ENCODE measurements at places on chromosomes 1 and 21. TPM values are rescaled to one million over a fixed set of nuclear protein-coding genes. Genes with fewer than 3 reads are reported as not detected.

GRCh38 chr1:232322162-232322734 lies 307.7 kb downstream of the SIPA1L2 start:
- DNase-seq, result peak; percentile 74

GRCh38 chr1:101448018-101448417 lies 211.2 kb downstream of the S1PR1 start:
- DNase-seq, result no peak

GRCh38 chr1:106912131-106912530 lies 144.3 kb upstream of the PRMT6 start:
- DNase-seq, result no peak

- no peak for DNase-seq
These were observed 209.9 kb upstream of the CSF3R start for GRCh38 chr1:36692465-36693160.

- DNase-seq, result no peak
These were observed 18.7 kb upstream of the PPP1R8 start for GRCh38 chr1:27811741-27812500.

DNA sequence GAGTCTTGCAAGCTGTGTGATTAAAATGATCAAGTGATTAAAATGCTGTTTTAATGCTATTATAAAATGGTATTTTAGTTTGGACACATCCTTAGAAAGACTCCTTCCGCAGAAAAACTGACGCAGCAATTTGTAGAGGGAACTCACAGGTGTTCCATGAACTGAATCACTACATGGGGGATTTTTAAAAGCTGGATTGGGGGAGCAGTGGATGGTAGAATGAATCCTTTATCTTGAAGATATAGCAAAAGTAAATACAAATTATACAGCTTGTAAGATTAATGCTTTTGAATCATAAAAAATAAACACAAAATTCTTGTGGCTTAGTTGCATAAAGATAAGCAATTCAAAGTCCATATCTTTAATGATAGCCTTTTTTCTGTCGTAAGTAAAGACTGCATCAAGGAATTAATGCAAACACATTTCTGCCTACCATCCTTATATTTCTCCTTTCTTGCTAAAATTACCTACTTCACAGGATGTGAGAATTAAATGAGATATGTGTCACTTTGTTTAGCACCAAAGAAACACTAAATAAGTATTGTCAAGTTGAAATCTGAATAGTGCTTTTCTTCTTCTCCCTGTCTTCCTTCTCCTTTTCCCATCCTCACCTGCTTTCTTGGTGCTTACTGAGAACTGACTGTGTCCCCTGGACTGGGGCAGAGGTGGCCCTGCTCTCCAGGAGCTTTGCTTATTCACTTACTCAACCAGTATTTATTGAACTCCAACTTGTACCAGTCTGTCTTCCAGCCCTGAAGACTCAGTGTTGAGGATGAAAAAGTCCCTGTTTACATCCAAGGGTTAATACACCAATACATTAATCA lies 61.5 kb upstream of the F3 start:
- DNase-seq, result no peak

GRCh38 chr1:93815366-93816110 lies 63.5 kb downstream of the DNTTIP2 start:
- no peak for DNase-seq

DNA sequence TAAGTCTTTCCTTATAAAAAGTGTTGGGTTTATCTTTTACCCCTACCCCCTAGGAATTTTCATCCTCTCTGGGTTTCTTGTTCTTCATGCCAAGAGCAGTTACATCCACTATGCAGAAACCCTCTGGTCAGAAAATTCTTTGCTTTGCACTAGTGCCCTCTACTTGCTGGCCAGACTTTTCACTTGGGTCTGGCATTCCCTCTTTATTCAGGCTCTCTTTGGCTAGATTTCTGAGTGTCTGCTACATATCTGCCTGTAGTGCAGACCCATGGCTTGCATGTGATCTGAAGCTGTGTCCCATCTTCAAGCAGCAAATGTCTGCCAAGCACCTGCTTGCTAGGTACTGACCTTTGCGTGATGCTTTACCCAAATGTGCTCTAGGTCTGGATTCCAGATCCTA lies 237.0 kb downstream of the GPATCH2 start:
- no peak for DNase-seq

GRCh38 chr1:43636006-43636641 lies 13.8 kb upstream of the KDM4A start:
- no peak for DNase-seq

DNA sequence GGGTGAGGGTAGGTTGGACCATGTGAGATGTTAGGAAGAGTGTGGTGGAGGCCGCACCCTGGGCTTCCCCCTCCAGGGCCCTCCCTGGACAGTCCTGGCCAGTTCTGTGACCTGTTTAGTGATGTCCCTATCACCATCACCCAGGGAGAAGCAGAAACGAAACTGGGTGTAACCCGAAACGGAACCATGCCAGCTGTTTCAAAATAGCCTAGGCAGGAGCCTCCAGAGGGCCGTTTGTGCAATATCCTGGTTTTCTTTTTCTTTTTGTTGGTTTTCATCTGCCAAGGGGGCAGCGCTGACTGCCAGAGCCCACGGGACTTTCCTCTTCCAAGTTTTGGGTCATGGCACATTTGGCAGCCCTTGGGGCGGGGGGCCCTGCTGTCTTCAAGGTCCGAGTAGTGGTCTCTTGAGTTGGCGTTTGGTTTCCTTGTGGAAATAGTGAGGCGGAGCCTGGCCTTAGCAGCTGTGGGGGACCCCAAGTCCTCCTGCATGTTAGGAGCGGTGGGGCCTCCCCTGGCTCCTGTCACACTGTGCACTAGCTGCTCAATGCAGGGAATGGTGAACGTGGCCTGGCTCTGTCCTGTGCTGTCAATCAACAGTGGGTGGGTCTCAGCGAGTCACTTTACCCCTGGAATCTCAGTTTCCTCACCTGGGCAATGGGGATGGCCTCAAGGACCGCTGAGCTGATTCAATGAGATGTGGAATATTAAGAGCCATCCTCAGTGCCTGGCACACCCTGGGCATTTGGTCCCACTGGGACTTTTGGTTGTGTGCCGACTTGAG lies 90.7 kb downstream of the ARHGEF10L start:
- DNase-seq, result no peak

Gene CYP4A22
- total RNA-seq, result not detected

Gene TMEM52
- total RNA-seq, result 3.0 TPM

Gene MYOC
- 0.75 TPM for total RNA-seq
